ENCODE measurements at places on chromosomes 5 and 9. TPM values are rescaled to one million over a fixed set of nuclear protein-coding genes. Genes with fewer than 3 reads are reported as not detected.
A peak's percentile ranks its signal among the peaks of the same experiment; 100 is the strongest.

Gene N4BP3
- total RNA-seq = 2.3 TPM

Gene ITK
- 5.6 TPM for total RNA-seq

Gene OGN
- 24.4 TPM for total RNA-seq

Gene MAST4
- total RNA-seq = 45.7 TPM

DNA sequence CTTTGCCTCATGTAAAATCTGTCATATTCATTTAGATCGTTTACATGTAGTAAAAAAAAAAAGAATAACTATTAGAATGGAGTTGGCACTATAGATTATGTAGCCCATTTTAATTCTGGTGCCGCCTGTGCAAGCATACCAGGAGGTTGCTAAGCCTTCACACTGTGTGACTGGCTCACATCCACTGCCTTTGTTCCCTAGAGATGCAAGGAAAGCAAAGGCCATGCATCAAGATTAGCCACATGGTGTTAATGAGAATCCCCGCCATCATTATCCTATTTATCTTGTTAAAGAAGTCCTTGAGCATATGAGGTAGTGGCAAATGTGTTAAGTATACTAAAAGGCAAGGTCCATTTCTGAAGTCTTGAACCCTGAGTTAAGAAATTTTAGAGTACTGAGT, 279.6 kb downstream of the RFX3 start:
- H3K4me1 ChIP-seq = no peaks in the 10 kb centered on the region
- no peak for DNase-seq
- H3K4me3 ChIP-seq = no peak overlapping the region

GRCh38 chr9:75150512-75150911, 62.2 kb downstream of the OSTF1 start:
- no peak overlapping the region for H3K4me3 ChIP-seq
- H3K27ac ChIP-seq = no peak overlapping the region
- H3K4me1 ChIP-seq = no peaks in the 10 kb centered on the region
- H3K36me3 ChIP-seq = no peaks in the 10 kb centered on the region

DNA sequence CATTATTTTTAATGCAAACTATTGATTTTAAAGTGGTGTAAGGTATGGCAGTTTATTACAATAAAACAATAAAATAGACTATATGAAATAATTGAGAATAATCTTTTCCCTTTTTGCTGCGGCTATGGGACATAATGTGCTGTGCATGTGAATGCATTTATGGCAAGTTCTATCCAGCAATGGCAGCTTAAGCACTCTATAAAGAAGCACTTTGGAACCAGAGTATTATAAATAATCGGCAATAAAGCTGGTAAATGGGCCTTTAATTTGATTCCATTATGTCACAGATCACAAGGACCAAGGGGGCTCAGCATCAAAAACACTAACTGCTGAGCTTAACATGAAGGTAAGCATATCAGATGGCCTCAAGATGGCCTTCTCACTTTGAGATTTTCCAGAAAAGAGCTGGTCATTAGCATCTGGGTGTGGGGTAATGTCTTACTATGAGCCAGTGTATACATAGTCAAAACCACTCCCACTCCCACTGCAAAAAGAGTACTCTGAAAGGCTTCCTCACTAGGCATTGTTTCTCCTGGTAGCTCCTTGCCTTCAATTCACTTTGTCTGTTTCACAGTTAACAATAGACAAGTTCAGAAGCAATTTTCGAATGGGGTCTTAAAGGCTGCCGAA, 97.1 kb upstream of the ASTN2 start:
- H3K4me3 ChIP-seq = no peak overlapping the region
- H3K36me3 ChIP-seq = no peaks in the 10 kb centered on the region
- no peak for DNase-seq
- H3K27ac ChIP-seq = no peak overlapping the region
- H3K27me3 ChIP-seq = no peaks in the 10 kb centered on the region

DNA sequence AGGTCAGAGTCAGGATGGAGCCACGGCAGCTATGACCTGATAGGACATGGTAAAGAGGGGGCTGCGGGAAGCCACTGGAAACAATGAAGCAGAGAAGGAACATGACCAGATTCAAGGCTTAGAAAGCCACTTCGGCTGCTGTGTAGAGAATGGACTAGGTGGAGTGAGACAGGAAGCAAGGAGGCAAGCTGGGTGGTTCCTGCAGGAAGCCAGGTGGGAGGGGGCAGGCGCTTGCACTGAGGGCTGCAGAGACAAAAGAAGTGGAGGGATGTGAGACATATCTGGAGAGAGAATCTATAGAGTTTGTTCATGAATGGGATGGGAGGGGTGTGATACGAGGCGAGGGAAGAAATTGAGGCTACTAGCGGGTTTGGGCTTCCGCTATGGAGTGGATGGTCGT, 19.0 kb upstream of the N4BP3 start:
- no peaks in the 10 kb centered on the region for H3K36me3 ChIP-seq
- no peak overlapping the region for H3K27ac ChIP-seq
- no peak overlapping the region for H3K4me3 ChIP-seq
- H3K4me1 ChIP-seq = no peaks in the 10 kb centered on the region
- H3K27me3 ChIP-seq = no peaks in the 10 kb centered on the region
- DNase-seq = no peak

- no peak overlapping the region for H3K27ac ChIP-seq
- H3K27me3 ChIP-seq = no peaks in the 10 kb centered on the region
- H3K4me1 ChIP-seq = peaks cover 3% of the 10 kb centered on the region
- no peak overlapping the region for H3K4me3 ChIP-seq
- no peak for DNase-seq
- H3K36me3 ChIP-seq = no peaks in the 10 kb centered on the region
These were observed 154.2 kb downstream of the CD180 start for GRCh38 chr5:67042176-67043003.

GRCh38 chr5:179408611-179409010, 63.4 kb upstream of the ADAMTS2 start:
- H3K36me3 ChIP-seq = no peaks in the 10 kb centered on the region
- H3K4me3 ChIP-seq = no peak overlapping the region
- no peaks in the 10 kb centered on the region for H3K27me3 ChIP-seq
- no peak overlapping the region for H3K27ac ChIP-seq

GRCh38 chr9:79120533-79120932, 451.2 kb upstream of the TLE4 start:
- no peak overlapping the region for H3K27ac ChIP-seq
- H3K27me3 ChIP-seq = no peaks in the 10 kb centered on the region
- DNase-seq = peak; percentile 39
- no peaks in the 10 kb centered on the region for H3K4me1 ChIP-seq

DNA sequence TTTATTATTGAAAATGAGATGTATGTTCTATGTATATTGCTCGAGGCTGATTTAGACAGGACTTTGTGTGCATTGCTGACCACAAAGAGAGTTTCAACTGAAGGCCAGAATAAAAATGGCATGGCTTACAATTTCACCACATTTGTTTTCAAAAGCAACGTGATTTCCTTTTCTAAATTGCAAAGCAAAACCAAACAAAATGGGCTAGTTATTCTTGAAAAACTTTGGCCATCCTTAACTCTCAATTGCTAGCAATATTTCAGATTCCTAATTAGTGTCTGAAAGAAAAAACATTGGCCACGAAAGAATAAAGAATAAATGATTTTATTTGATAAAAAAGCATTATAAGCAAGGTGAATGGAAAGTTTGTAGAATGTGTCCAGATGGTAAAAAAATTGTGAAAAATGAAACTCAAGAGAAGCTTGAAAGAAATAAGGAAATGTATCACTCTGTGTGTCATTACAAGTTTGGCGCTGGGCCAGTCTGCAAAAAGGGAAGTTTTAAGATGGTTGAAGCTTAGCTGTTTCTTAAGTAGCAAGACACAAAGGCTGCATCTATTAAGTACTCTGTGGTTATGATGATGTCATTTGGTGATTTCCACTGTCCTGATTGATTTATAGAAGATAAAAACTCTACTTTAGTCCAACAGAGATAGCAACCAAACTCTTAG, 89.2 kb upstream of the PRLR start:
- no peak overlapping the region for H3K4me3 ChIP-seq
- DNase-seq = no peak
- no peak overlapping the region for H3K27ac ChIP-seq
- no peaks in the 10 kb centered on the region for H3K36me3 ChIP-seq
- H3K4me1 ChIP-seq = no peaks in the 10 kb centered on the region

- no peaks in the 10 kb centered on the region for H3K36me3 ChIP-seq
- H3K4me1 ChIP-seq = no peaks in the 10 kb centered on the region
- DNase-seq = no peak
- no peak overlapping the region for H3K4me3 ChIP-seq
- no peak overlapping the region for H3K27ac ChIP-seq
These were observed 1388.3 kb upstream of the C9orf72 start for GRCh38 chr9:28961623-28962022.

GRCh38 chr9:78614892-78615291, 318.0 kb downstream of the PSAT1 start:
- H3K27me3 ChIP-seq = no peaks in the 10 kb centered on the region
- no peak for DNase-seq
- no peak overlapping the region for H3K4me3 ChIP-seq
- H3K4me1 ChIP-seq = no peaks in the 10 kb centered on the region

Measured in prostate gland (tissue), 2 donors.